T-helper 2 cell treated with Interferon-gamma antibody and Interleukin-4, amounts not matched to agents 100 ng/mL and 5 ng/mL, for 36 hours (primary cell): ENCODE measurements at places on chromosomes 2 and 18. TPM values are rescaled to one million over a fixed set of nuclear protein-coding genes. Genes with fewer than 3 reads are reported as not detected.

The AOX1 gene
- total RNA-seq, result 0.20 TPM in 1 of 2 replicates, not detected in the other

The ZNF385B gene
- total RNA-seq, result not detected in 2 replicates

The KIAA2012 gene
- not detected in 2 replicates for total RNA-seq

The STARD6 gene
- total RNA-seq, result 0.27 TPM in 1 of 2 replicates, not detected in the other

The CASP8 gene
- 79.1 and 79.4 TPM in 2 replicates for total RNA-seq

The HOXD10 gene
- total RNA-seq, result not detected in 2 replicates

The PSMD14 gene
- 78.4 and 84.4 TPM in 2 replicates for total RNA-seq

The KHK gene
- total RNA-seq, result 11.5 and 12.2 TPM in 2 replicates

The CENPA gene
- 37.9 and 38.5 TPM in 2 replicates for total RNA-seq

The RUFY4 gene
- 1.1 and 1.3 TPM in 2 replicates for total RNA-seq

The DYNAP gene
- not detected in 2 replicates for total RNA-seq

The ANKRD29 gene
- total RNA-seq, result 0.07 TPM in 1 of 2 replicates, not detected in the other

The FEV gene
- total RNA-seq, result not detected in 2 replicates

The ALPP gene
- not detected in 2 replicates for total RNA-seq

The ANKRD62 gene
- total RNA-seq, result not detected in 2 replicates

The RELCH gene
- 38.0 and 40.3 TPM in 2 replicates for total RNA-seq

The FHOD3 gene
- not detected in 2 replicates for total RNA-seq

The GNAL gene
- 0.39 and 0.41 TPM in 2 replicates for total RNA-seq

The SLC38A11 gene
- total RNA-seq, result not detected in 2 replicates

The ME2 gene
- total RNA-seq, result 90.6 and 94.4 TPM in 2 replicates

The TRABD2A gene
- 64.9 and 67.5 TPM in 2 replicates for total RNA-seq

The GPR45 gene
- not detected in 2 replicates for total RNA-seq

The SMAD2 gene
- 188 and 192 TPM in 2 replicates for total RNA-seq

The CNTNAP5 gene
- total RNA-seq, result not detected in 2 replicates

The ARMC9 gene
- total RNA-seq, result 0.50 and 1.1 TPM in 2 replicates

The NRP2 gene
- total RNA-seq, result 44.2 and 47.0 TPM in 2 replicates

The TRIM43 gene
- 0.59 and 0.73 TPM in 2 replicates for total RNA-seq

The DSG1 gene
- not detected in 2 replicates for total RNA-seq

The LOXHD1 gene
- total RNA-seq, result not detected in 2 replicates

The MC5R gene
- 0.09 TPM in 1 of 2 replicates, not detected in the other for total RNA-seq

The CREG2 gene
- 0.14 and 0.45 TPM in 2 replicates for total RNA-seq
